Upper lobe of left lung (tissue), 6 donors: ENCODE measurements at places on chromosomes 11 and 22. TPM values are rescaled to one million over a fixed set of nuclear protein-coding genes. Genes with fewer than 3 reads are reported as not detected.

Gene OTUB1
- 62.8 TPM for total RNA-seq

GRCh38 chr22:31923747-31924146 lies 20.6 kb upstream of the YWHAH start:
- H3K27me3 ChIP-seq = no peaks in the 10 kb centered on the region
- no peak overlapping the region for H3K27ac ChIP-seq
- H3K36me3 ChIP-seq = no peaks in the 10 kb centered on the region

Gene PRDM11
- 20.2 TPM for total RNA-seq

DNA sequence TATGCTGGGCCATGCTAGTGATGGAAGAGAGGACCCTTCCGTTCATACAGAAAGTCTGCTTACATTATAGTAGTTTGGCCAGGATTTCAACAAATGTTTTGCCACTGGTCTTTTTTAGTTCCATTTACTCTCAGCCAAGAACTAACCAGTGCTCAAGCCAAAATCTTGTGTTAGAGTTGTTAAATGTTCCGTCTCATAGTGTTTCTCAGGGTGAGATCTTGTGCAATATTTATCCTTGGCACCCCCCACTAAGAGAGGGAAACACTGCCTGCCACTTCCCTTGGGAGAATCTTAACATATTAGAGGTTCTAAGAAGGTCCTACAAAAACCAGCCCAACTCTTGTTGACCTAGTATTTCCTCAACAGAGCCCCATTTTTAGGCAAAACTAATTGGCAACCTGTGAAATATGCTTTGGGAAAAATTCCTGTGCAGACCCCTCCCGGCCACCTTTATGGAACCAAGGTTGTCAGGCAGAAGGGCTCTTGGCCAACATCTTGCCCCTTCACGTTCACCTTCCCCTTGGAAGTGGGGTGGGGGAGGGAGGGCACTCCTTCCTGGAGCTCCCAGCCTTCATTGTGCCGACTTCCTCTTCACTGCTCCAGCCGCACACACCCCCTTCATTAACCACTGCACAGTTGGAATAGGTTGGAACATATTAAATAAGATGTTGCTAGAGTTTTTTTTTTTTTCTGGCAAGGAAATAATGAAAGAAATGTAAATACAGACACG lies 173.2 kb upstream of the SORL1-AS1 start:
- peaks cover 4% of the 10 kb centered on the region for H3K36me3 ChIP-seq

GRCh38 chr11:109388982-109389381 lies 33.0 kb upstream of the C11orf87 start:
- H3K4me3 ChIP-seq = no peak overlapping the region
- H3K27me3 ChIP-seq = no peaks in the 10 kb centered on the region
- no peak for DNase-seq
- H3K4me1 ChIP-seq = no peaks in the 10 kb centered on the region
- no peaks in the 10 kb centered on the region for H3K36me3 ChIP-seq
